Activated naive CD4-positive, alpha-beta T cell treated with anti-CD3 and anti-CD28 coated beads for 36 hours (primary cell): ENCODE measurements at places on chromosomes 12 and 14.

DNA sequence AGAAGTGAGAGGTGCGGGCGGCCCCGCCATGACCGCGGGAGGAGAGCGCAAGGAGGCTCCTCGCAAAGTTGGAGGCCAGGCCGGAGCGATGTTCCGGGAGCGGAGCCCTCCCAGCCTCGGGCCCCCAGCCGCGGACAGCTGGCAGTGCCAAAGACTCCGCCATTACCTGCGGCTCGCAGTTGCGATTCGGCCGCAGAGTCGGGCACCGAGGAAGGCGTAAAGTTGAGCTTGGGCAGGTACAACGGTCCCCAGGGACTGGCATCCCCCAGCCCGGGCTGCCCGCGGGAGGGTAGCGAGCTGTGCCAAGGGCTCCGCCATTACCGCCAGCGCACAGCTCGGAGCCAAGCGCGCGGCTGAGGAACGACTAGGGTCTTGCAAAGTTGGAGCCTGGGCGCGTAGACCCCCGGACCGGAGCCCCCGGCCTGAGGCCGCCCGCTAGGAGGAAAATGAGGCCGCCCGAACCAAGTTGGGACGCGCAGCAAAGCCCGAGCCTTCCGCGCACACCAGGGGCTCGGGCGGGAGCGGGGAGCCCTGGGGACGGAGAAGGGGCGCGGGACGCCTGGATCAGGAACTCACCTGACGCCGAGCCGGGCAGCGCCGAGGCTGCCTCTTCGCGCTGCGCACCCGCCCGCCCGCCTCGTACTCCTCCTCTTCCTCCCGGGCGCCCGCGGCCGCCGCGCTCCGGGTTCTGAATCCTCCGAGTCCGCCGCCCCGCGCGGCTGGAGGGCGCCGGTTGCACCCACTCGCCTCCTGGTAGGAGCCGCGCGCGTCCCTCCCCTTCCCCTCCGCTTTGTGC, 677 bp downstream of the NOS1 start:
- no peak for DNase-seq

DNA sequence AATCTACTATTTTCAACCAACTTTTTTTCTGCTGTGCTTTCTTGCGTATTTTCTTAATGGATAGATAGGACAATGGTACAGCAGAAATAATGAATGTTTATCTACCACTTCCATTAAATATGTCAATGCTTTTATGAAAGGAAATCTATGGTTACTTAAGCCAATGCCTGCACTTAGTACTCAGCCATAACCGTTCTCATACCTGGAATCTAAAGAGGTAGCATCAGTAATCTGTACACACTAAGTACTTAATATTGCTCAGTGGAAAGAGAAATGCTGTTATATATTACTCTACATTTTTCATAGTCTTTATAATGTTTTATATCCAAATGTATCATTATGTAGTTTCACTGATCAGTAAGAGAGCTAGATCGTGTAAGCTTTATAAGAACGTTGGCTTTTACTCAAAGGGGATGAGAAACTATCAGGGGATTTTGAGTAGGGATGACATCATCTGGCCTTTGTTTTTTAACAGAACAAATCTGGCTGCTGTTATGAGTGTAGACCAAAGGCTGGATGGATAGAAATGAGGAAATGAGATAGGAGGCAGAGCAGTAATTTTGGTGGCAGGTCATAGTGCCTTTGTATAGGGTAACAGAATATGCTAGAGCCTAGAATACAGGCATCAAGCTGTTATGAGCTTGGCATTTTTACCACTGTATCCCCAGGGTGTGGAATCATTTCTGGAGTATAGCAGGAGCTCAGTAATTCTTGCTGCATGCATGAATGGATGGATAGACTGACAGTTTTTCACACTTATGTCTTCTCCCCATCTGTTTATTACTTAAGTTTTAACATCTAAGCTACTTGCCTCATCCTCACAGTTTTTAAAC, 34.0 kb downstream of the ALG10B start:
- no peak for DNase-seq

DNA sequence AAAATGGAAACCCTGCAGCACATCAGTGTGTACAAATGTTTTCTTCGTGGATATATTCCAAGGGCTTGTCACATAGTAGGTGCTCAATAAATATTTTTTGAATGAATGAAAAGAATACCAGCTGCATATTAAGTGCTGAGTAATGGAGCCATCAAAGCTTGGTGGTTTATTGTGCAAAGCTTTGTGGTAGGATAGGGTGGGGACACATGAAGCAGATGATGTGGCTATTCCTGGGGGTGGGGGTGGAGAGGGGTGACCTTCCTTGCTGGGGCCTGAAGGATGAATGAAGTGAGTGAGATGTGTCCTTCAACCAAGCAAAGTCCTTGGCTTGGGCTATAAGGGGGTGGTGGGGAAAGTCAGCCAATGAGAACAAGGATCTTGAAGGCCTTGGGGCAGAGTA, 4.3 kb upstream of the KRT81 start:
- no peak for DNase-seq

DNA sequence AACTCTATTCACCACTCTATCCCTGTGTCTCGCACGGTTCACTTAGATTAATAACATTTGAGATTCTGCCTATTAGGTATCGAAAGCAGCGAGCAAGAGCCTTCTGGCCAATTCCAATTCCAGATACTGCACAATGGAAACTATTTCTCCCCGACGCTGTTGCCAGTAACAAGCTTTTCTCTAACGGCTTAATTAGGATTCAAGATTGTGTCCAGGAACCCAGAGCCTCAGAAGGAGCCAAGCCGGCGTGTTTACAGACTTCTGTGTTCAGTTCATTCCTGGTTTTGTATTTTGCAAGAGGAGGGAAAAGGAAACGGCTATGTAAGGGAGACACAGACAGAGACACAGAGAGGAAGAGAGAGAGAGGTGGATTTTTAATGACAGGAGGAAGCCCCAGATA, 185.6 kb downstream of the DICER1 start:
- no peak for DNase-seq

DNA sequence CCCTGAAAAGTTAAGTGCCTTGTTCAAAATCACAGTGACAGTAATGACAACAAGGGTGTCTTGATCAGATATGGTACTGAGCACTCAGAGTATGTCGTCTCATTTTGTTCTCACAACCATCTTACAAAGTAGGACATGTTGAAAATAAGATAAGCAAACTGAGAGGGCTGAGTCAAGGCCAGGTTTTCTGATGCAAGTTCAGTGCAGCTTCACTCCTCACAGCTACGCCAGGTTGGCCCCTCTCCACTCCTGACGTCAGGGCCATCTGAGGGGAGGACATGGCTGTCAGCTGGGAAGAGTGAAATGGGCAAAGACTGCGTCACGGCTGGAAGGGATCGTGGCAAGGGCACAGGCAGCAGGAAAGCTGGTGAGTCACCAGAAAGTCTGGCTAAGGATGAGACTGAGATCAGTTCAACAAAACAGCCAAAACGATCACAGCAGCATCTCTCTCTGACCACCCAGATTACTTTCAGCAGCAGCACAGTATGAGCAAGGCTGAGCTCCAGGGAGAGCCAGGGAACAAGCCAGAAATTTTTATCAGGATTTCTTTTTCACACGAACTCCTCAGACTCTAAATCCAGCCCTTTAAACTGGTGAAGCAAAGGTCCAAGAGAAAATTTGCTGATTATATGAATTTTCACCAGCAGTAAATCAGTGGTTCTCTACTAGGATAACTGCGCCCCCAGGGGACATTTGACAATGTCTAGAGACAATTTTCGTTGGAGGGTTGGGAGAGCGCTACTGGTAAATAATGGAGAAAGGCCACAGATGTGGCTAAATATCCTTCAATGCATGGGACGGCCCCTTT, 297.9 kb upstream of the AMIGO2 start:
- DNase-seq = no peak

- DNase-seq = no peak
These were observed 19.3 kb upstream of the KRT86 start for GRCh38 chr12:52254965-52255751.
